ENCODE measurements at places on chromosomes 2 and 18.

GRCh38 chr2:96083989-96084857, 32.1 kb downstream of the ADRA2B start:
- DNase-seq = no peak

DNA sequence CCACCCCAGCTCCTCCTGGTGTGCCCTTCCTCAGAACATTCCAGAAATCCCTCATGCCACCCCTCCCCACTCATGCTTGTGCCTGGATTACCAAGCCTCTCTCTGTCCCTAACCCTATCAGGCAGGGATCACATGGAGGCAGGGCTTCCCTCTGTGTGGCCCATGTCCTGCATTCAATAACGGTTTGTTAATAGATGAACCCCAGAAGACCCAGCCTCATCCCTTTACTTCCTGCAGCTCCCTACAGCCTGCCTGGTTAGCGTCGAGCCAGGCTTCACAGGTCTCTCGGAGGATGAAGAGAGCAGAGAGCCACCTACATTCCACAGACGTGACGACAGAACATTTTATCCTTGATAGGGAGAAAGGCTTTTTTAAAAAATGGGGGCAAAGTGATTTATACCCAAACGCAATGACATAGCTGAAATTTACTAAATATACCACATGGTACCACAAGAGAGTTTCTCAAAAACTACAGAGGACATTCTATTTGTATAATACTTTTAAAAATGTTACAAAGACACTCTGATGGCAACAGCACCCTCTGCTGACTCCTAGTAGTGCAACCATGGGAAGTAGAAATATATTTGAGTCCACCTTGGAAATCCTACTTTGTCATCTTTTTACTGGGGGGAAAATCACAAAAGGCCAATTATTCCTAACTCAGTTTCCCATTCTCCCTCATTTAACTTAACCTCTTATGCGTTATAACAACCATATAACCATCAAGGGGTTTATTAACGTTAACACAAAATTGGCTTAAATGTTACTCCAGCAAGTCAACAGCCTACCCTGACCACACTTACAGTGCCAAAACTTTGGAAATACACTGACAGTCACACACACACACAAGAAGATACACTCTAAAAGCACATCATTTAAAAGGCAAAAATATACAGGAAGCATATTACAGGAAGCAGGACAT, 30.7 kb downstream of the FBXO15 start:
- peak; percentile 34 for DNase-seq

DNA sequence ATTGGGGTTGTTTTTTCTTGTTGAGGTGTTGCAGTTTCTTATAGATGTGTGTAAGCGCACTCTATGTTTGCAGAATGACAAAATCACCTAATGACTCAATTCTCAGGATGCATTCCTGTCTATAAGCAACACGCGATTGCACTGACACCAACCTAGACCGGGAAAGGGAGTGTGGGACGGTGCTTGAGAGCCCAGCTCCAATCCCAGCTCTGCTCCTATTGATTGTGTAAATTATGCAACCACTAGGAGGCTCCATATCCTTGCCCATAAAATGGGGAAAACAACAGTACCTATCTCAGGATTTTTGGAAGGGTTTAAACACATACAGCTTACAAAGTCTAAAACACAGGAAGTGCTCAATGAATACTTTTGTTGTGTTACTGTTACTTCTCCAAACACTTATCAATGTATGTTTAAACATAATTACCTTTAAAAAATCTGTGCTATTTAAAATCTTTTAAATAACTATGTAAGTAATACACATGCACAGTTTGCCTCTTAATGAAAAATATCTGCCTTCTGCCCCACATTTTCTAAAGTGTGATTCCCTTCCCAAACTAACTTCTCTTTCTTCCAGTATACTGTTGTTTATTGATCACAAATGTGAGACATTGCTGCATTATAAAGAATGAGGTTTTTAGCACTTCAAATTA, 132.5 kb downstream of the SPHKAP start:
- peak; percentile 24 for DNase-seq

DNA sequence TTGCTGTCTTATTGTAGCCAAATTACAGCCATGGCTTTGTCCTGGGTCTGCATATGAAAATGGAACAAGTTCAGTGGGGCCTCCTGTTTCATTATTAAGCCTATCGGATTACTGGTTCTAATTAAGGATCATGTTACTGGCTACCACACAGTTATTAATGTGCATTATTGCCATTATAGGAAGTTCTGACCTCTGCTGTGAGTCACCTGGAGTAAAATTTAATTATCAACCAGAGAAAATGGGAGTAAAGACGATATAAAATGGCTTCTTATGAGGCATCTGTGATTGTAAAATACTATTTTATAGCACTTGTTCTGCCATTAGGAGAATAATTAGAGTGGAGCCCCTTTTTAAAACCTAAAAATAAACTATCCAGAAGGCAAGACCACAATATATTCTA, 143.3 kb upstream of the ITGB6 start:
- no peak for DNase-seq

- DNase-seq = no peak
Observed at GRCh38 chr18:63105636-63106316, 213.8 kb downstream of the BCL2 start.

- no peak for DNase-seq
Observed at GRCh38 chr18:28716338-28716737, 539.4 kb upstream of the CDH2 start.
